Lower lobe of right lung (tissue), 2 donors: ENCODE measurements at places on chromosomes 16 and 17. TPM values are rescaled to one million over a fixed set of nuclear protein-coding genes. Genes with fewer than 3 reads are reported as not detected.

DNA sequence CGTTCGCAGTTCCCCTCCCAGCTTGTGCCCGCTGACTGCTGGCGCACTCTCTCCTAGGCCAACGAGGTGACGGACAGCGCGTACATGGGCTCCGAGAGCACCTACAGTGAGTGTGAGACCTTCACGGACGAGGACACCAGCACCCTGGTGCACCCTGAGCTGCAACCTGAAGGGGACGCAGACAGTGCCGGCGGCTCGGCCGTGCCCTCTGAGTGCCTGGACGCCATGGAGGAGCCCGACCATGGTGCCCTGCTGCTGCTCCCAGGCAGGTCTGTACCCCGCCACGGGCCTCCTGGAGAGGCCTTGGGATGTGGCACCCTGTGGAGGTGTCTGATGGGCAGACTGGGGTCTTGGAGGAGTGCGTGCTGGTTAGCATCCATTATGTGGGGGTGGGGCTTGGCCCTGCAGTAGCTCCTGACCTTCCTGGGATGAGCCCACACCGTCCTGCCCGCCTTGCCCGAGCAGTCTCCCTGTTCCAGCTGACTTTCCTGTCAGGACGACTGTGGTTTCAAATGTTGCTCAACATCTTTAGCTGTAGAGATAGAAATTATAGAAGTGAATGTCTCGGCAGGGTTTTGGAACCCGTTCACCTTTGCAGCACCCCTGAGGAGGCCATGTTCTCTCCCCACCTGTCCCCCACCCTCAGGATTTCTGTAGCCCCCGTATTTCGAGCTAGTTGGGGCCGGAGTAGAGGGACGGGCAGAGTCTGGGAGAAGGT, 44.9 kb upstream of the CAPN15 start:
- no peak for DNase-seq

GRCh38 chr16:68792465-68793324, 50.6 kb upstream of the TANGO6 start:
- DNase-seq = no peak

DNA sequence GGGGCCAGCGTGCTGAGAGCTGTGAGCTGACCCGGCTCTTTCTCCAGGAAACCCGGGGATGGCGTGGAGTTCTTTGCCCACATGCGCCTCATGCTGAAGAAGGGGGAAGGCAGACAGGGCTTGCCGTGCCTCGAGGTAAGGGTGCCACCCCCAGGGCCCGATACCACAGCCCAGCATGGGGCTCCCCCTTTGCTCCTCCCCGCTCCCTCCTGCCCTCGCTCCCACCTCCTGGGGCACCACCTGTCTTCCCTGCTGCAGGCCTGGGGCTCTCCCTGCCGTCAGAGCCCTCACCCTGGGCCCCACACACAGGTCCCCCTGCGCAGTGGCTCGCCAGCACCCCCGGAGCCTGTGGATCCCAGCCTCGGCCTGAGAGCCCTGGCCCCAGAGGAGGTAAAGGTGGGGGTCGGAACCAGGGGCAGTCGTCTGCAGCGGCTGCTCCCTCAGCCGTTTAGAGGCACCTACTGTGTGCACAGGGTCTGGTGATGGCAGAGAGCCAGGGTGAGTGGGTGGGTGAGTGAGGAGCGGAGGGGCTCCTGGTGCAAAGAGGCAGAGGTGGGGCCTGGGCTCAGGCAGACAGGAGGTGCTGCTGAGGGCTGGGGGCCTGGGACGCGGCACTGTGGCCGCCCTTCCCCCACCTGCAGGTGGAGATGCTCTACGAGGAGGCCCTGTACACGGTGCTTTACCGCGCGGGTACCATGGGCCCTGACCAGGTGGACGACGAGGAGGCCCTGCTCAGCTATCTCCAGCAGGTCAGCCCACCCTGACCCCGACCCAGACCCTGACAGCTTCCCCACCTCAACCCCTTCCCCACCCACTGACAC, 5.6 kb downstream of the BAIAP3 start:
- DNase-seq = no peak

DNA sequence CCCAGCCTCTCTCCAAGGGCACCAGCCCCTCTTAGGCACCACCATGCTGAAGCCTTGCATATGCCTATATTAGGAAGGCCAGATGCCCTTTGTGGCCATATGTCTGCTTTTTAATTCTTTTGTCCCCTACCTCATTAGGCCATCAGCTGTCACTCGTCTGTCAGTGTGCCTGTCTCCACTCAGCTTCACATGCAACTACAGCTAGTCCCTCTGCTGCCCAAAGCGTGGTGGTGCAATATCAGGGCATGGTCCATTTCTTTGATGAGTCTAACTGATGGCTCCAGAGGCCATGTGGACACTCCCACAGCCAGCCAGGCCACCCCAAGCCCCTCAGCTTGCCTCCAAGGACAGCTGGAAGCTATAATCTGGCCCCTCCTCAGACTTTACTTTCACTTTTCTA, 36.3 kb downstream of the MYO18A start:
- DNase-seq = no peak

GRCh38 chr17:17122781-17123483, 80.7 kb downstream of the MPRIP start:
- no peak for DNase-seq

DNA sequence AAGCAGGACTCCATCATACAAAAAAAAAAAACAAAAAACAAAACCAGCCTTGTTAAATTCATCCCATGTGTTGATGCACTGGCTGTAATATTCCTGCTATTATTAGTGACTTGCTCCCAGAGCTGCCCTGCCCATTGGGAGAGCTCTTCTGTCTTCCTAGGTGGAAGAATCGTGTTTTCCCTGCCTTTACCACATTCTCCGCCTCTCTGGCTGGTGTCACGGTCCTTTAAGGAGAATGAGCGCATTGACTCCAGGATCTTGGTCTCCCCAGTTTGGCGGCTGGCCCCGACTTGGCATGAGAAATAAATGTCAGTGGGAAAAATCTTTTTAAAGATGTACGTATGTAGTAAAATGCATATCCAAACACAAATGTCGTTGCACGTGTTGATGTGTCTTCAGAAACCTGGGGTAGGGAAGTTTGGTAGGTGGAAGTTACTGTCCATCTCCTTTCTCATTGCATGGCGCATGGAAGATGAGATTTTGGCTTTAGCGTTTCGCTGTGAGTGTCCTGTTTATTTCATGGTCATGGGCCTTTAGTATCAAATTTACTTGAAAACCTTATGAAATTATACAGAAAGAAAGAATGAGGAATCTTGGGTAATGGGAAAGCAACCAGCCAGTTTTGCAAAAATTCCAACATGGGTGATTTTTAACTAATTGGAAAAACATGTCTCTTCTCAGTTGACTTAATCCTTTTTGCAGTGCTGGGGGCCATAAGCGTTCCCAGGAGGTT, 15.5 kb downstream of the RMI2 start:
- no peak for DNase-seq

Gene SLC35G3
- not detected for total RNA-seq

Gene TSNAXIP1
- 3.5 TPM for total RNA-seq
